ENCODE measurements at places on chromosomes 5 and 9. TPM values are rescaled to one million over a fixed set of nuclear protein-coding genes. Genes with fewer than 3 reads are reported as not detected.

MCTP1 gene
- total RNA-seq, result 1.8 TPM

ZDHHC11 gene
- total RNA-seq, result 1.8 TPM

ORM2 gene
- total RNA-seq, result not detected

FAM169A gene
- under 0.01 TPM for total RNA-seq

ELOVL7 gene
- total RNA-seq, result not detected

GRCh38 chr5:134132372-134133187 lies 18.1 kb downstream of the TCF7 start:
- peaks cover 42% of the 10 kb centered on the region for H3K4me1 ChIP-seq
- peaks cover 60% of the 10 kb centered on the region for H3K36me3 ChIP-seq
- no peak overlapping the region for H3K27ac ChIP-seq
- H3K4me3 ChIP-seq, result no peak overlapping the region

DNA sequence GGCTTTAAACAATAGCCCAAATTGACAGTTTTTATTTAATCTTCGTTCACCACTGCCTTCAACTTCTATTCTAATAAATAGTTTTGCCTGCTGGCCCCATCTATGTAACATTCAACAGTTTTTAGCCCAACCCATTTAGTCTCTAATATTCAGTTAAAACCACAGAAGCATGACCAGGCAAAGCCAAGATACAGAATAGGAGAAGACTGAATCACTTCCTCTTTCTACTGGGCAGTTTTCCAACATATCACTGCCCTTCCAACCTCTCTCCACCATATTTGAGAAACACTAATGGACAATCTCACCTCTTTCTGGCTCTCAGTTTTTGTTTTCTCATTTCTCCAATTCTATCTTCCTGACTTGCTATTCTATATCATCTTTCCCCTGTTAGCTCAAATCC lies 352.9 kb downstream of the DNAH5 start:
- H3K4me3 ChIP-seq, result no peak overlapping the region
- H3K27ac ChIP-seq, result no peak overlapping the region
- H3K27me3 ChIP-seq, result no peaks in the 10 kb centered on the region
- no peaks in the 10 kb centered on the region for H3K4me1 ChIP-seq
- DNase-seq, result no peak

DNA sequence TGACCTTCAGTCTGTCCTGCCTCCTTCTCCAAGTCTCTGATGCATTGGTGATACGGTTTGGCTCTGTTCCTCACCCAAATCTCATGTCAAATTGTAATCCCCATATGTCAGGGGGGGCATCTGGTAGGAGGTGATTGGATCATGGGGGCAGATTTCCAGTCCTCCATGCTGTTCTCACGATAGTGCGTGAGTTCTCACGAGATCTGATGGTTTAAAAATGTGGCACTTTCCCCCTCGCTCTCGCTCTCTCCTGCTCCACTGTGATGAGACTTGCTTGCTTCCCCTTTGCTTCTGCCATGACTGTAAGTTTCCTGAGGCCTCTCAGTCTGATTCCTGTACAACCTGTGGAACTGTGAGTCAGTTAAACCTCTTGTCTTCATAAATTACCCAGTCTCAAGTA lies 14.7 kb upstream of the ANKRD34B start:
- H3K27ac ChIP-seq, result no peak overlapping the region
- no peak overlapping the region for H3K4me3 ChIP-seq
- H3K36me3 ChIP-seq, result no peaks in the 10 kb centered on the region

GRCh38 chr9:128611600-128612394 lies 44.9 kb downstream of the DYNC2I2 start:
- no peak overlapping the region for H3K27ac ChIP-seq
- peaks cover 93% of the 10 kb centered on the region for H3K36me3 ChIP-seq
- no peak overlapping the region for H3K4me3 ChIP-seq
- H3K4me1 ChIP-seq, result no peaks in the 10 kb centered on the region
- no peak for DNase-seq
- no peaks in the 10 kb centered on the region for H3K27me3 ChIP-seq

- no peaks in the 10 kb centered on the region for H3K27me3 ChIP-seq
- no peaks in the 10 kb centered on the region for H3K36me3 ChIP-seq
- no peaks in the 10 kb centered on the region for H3K4me1 ChIP-seq
- H3K4me3 ChIP-seq, result no peak overlapping the region
Measured at GRCh38 chr5:143514616-143515335, 111.3 kb upstream of the NR3C1 start.

DNA sequence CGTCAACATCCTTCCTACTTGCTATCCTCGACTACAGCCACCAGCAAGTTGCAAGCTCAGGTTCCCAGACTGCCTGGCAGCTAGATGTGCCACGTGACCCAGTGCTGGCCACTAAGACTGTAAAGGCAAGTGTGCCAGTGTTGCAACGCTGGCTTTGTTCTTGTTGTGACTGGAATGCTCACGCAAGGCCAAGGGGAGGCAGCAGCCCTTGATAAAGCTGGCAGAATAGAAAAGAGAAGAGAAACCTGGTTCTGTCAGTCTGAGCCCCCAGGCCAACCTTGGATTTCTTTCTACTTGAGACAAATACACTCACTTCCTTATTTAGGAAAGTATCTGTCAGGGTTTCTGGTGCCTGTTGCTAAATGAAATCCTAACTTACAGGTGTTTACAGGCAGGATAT lies 113.0 kb downstream of the KLHL3 start:
- H3K27me3 ChIP-seq, result no peaks in the 10 kb centered on the region
- peaks cover 17% of the 10 kb centered on the region for H3K4me1 ChIP-seq
- no peak overlapping the region for H3K4me3 ChIP-seq
- H3K36me3 ChIP-seq, result no peaks in the 10 kb centered on the region

- DNase-seq, result no peak
- H3K4me3 ChIP-seq, result no peak overlapping the region
- H3K27ac ChIP-seq, result no peak overlapping the region
- peaks cover 13% of the 10 kb centered on the region for H3K36me3 ChIP-seq
- H3K27me3 ChIP-seq, result no peaks in the 10 kb centered on the region
Measured at GRCh38 chr9:114021578-114021977, 56.5 kb downstream of the AMBP start.

DNA sequence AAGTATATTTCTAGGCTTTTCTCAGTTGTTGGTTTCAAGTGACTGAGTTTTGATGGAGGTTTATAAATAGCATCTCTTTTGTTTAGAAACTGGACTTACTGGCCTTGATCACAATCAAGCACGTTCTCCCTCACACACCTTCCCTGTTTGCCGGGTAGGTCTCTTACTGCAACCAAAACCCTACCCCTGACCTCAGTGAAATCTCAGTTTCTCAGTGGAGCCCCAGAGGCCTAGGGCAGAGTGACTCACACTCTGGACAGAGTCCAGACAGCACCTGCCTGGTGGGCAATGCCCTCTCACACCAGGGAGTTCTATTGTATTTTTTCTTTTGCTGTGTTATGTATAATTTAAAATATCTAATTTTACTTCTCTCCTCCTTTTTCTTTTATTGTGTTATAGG lies 48.4 kb upstream of the EPB41L4B start:
- H3K4me1 ChIP-seq, result no peaks in the 10 kb centered on the region
- no peaks in the 10 kb centered on the region for H3K27me3 ChIP-seq
- H3K4me3 ChIP-seq, result no peak overlapping the region
- no peaks in the 10 kb centered on the region for H3K36me3 ChIP-seq
- peak; percentile 40 for DNase-seq

DNA sequence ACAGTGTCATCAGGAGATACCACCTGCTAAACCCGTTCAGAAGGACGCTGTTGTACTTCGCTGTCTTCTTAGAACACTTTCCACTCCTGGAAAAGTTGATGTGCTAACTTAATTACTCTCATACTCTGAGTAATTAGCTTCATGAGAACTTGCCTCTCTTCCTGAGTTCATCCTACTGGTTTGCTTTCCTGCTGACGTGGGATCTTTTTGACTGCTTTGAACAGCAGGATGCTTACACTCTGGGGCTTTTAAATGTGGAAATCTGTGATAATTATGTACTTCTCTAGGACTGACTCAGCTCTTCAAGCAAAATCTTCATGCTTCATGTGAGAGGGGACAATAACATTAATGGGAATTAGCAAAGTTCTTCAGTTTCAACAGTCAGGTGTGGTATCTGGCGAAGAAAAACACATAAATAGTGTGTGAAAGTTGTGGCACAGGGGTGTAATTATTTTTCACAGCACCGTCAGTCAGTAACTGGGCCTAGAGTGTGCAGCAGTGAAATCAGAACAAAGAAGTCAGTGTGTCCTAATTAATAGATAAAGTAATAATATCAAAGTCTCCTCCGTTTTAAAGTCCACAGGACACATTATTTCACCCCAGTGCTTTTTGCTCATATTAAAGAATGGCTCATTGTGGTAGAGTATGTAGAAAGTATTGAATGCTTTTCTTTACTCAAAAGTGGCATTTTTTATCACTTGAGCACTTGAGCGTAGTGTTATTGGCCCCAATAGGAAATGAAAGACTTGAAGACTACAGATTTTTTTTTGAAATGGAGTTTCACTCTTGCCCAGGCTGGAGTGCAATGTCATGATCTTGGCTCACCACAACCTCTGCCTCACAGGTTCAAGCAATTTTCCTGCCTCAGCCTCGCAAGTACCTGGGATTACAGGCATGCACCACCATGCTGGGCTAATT lies 140.9 kb upstream of the DMRT1 start:
- H3K4me1 ChIP-seq, result peaks cover 4% of the 10 kb centered on the region
- H3K27me3 ChIP-seq, result no peaks in the 10 kb centered on the region
- H3K4me3 ChIP-seq, result no peak overlapping the region
- no peak for DNase-seq
- H3K27ac ChIP-seq, result no peak overlapping the region

DNA sequence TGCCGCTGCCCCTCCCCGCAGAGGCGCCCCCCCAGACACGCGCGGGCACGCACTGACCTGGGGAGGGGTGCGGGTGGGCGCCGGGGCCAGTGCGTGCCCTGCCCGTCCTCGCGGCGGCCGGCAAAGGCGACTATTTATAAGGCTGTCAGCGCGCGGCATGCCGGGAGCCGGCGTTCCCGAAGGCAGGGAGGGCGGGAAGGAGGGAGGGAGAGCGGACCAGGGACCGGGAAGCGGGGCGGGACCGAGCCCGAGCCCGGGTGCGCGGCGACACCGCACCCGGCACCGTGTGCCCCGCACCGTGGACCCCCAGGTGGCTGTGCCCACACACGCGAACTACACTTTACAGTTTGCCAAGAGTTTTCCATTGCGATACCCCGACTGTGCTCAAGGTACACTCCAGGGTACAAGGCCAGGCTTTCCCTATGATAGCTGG lies at the start of gene AK1:
TSS of gene AK1 (minus strand) at position 110 of the 433 bp plus-strand sequence. CDS start 3,058 bp downstream, outside the sequence.
- peak within 1 kb of the TSS; percentile 85 for H3K27ac ChIP-seq
- peak within 1 kb of the TSS; percentile 55 for H3K4me3 ChIP-seq
- peaks cover 50% of the 10 kb centered on the region for H3K4me1 ChIP-seq
- no peaks in the 10 kb centered on the region for H3K36me3 ChIP-seq
- peak; percentile 92 for DNase-seq

DNA sequence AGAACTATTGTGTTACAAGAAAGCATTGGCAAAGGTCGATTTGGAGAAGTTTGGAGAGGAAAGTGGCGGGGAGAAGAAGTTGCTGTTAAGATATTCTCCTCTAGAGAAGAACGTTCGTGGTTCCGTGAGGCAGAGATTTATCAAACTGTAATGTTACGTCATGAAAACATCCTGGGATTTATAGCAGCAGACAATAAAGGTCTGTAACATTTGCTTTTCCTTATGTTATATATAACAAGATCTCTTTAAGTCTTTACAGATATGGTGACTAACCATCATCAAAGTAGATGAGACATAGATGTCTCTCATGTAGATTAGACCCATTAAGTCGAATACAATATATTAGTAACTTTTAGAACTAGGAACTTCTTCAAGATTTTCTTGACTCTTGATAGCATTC lies 33.0 kb downstream of the TGFBR1 start:
- peaks cover 36% of the 10 kb centered on the region for H3K36me3 ChIP-seq
- H3K27ac ChIP-seq, result no peak overlapping the region
- no peaks in the 10 kb centered on the region for H3K4me1 ChIP-seq
- no peak for DNase-seq
- no peaks in the 10 kb centered on the region for H3K27me3 ChIP-seq
